ENCODE measurements at places on chromosomes 13 and 19. TPM values are rescaled to one million over a fixed set of nuclear protein-coding genes. Genes with fewer than 3 reads are reported as not detected.

- H3K36me3 ChIP-seq, result peaks cover 2% of the 10 kb centered on the region
- DNase-seq, result no peak
- H3K4me1 ChIP-seq, result no peaks in the 10 kb centered on the region
- no peak overlapping the region for H3K4me3 ChIP-seq
These were observed 16.7 kb upstream of the RXFP2 start for GRCh38 chr13:31722673-31723072.

DNA sequence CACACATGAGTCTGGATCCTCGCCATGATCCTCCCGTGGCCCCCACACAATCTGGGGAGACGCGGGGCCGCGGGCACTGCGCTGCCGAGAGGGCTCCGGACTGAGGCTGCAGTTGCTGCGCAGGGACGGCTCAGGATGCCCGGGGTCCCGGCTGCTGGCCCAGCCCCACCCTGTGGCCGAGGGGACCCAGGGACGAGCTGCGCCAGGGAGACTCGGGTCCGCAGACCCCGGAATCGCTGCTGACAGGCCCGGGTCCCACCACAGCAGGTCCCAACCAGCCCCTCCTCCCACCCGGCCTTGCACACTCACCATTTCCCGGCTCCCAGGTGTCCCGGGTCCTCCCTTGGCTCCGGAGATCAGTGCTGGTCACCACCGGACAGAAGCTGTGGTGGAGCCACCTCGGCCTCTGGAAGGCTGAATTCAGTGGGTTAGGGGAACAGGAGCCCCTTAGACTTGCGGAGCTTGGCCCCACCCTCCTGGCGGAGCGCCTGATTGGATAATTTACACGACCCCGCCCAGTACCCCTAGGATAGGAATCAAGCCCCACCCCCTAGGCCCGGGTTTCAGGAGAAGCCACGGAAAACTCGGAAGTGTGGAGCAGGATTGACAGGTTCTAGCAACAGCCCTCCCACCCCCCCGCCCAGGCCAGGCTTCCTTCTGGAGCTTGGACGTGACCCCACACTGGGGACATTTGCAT is 57.4 kb downstream of the ZNF44 start:
- DNase-seq, result no peak
- H3K36me3 ChIP-seq, result peaks cover 15% of the 10 kb centered on the region
- no peak overlapping the region for H3K27ac ChIP-seq
- H3K4me3 ChIP-seq, result no peak overlapping the region
- no peaks in the 10 kb centered on the region for H3K27me3 ChIP-seq

DNA sequence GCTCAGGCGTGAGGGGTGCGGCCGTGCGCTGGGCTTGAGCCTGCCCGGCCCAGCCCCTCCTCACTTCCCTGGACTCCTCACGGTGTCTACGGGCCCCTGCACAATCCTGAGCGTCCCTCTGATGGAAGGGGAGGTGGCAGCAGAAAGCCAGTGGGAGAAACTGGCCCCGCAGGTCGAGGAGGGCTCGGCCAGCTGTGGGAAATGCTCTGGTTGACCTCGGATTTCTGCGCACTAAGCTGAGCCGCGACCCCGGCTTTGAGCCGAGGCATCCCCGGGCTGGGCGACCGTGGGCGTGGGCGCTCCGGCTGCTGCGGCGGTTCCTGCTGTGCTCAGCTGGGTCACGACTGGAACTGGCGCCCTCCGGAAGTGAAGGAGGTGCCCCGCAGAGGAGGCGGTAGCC is 70.1 kb downstream of the ZNF208 start:
- no peak overlapping the region for H3K4me3 ChIP-seq
- DNase-seq, result no peak
- H3K27ac ChIP-seq, result no peak overlapping the region

Gene MBD3L1
- total RNA-seq, result not detected

Measured in activated T-cell treated with anti-CD3 and anti-CD28 coated beads, Interleukin-2, amount 50 U/mL, for 72 hours (primary cell).